SJSA1 (cell line): ENCODE measurements at places on chromosomes 11 and 22.

- H3K27me3 ChIP-seq = no peaks in the 10 kb centered on the region
- no peak overlapping the region for H3K27ac ChIP-seq
- H3K4me3 ChIP-seq = no peak overlapping the region
These were observed 7.9 kb downstream of the SNAP29 start for GRCh38 chr22:20866736-20867135.

GRCh38 chr11:80958361-80958760 is 1517.5 kb upstream of the TENM4 start:
- no peaks in the 10 kb centered on the region for H3K4me1 ChIP-seq
- no peaks in the 10 kb centered on the region for H3K27me3 ChIP-seq

DNA sequence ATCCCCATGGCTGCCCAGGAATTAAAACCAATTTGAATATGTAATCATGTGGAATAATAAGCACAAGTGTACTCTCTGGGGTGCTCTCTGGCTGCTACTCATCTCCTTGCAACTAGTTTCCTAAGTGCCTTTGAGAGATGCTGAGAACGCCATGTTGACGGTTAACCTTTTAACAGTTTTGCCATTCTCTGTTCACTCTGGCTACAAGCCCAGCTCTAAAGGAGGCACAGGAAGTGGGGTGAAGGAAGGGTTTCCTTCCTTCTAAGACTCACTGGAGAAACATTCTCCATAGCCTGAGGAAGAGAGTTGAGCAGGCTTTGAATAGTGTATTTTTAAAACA is 122.0 kb upstream of the ZC3H12C start:
- H3K27ac ChIP-seq = no peak overlapping the region
- H3K27me3 ChIP-seq = no peaks in the 10 kb centered on the region
- H3K36me3 ChIP-seq = no peaks in the 10 kb centered on the region
- no peak overlapping the region for H3K4me3 ChIP-seq
- no peak for DNase-seq
- no peaks in the 10 kb centered on the region for H3K4me1 ChIP-seq

GRCh38 chr22:30749272-30749671 is 54.6 kb downstream of the OSBP2 start:
- H3K4me1 ChIP-seq = no peaks in the 10 kb centered on the region
- DNase-seq = no peak
- no peak overlapping the region for H3K4me3 ChIP-seq
- no peaks in the 10 kb centered on the region for H3K27me3 ChIP-seq
- no peak overlapping the region for H3K27ac ChIP-seq

GRCh38 chr22:25493794-25494193 is 70.7 kb upstream of the GRK3 start:
- H3K4me1 ChIP-seq = no peaks in the 10 kb centered on the region
- H3K27me3 ChIP-seq = peaks cover 44% of the 10 kb centered on the region
- H3K4me3 ChIP-seq = no peak overlapping the region
- H3K27ac ChIP-seq = no peak overlapping the region

DNA sequence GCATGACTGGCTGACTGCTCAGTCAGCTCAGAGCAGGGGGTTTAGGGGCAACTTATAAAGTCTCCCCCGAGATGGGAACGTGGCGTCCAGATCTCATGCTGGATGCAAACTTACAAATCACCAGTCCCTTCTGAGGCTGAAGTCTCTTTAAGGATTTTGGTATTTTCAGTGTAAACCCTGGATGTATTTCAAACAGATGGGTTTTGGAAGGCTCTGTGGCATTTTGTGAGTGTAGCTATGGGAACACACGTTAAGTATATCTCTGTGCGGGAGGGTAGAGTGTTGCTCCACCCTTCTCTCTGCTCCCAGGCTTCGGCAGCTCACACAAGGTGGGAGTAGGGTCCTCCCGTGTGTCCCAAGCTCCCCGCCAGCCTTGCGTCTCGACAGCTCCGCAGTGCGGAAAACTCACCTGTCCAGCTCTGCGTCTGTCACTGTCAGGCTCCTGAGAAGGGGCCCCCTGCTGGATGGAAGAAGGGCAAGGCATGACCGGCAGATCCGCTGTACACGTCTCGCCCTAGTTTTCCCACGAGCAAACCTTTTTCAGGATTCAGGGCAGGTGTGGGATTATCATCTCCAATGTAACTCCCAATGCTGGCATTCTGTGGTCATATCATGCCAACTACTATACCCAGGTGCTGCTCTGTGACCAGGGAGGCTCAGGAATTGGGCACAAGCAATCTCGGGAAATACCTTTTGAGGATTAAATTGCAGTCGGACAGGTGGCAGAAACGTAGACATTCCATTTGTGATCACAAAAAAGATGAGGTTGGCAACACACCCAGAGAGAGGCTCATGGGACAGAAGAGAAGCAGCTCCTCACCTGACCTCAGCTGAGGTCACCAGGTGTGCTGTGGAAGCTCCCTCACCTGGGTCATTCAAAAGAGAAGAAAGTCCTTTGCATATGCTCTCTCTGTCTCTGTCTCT is 313.9 kb upstream of the B3GAT1 start:
- no peak for DNase-seq
- no peaks in the 10 kb centered on the region for H3K4me1 ChIP-seq
- no peaks in the 10 kb centered on the region for H3K36me3 ChIP-seq
- H3K4me3 ChIP-seq = no peak overlapping the region
- H3K27me3 ChIP-seq = no peaks in the 10 kb centered on the region

DNA sequence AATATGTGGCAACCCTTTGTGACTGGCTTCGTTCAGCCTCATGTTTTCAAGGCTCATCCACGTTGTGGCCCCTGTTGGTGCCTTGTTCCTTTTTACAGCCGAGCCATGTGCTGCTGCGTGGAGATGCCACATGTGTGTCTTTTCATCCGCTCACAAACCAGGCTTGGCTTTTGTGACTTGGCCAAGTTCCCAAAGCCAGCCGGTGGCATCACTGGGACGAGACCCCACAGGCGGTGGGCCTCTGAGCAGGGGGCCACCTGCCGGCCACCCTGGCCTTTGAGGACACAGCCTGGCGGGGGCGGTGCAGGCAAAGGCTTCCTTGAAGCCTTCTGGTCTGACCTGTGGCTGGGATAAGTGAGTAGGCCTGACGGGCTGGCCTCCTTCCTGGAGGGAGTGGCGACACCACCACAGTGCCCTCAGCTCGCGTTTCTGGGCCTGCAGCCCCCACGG is 10.5 kb downstream of the GRK2 start:
- DNase-seq = peak; percentile 87
- H3K27ac ChIP-seq = peak overlapping the region; percentile 74
- peaks cover 92% of the 10 kb centered on the region for H3K36me3 ChIP-seq

DNA sequence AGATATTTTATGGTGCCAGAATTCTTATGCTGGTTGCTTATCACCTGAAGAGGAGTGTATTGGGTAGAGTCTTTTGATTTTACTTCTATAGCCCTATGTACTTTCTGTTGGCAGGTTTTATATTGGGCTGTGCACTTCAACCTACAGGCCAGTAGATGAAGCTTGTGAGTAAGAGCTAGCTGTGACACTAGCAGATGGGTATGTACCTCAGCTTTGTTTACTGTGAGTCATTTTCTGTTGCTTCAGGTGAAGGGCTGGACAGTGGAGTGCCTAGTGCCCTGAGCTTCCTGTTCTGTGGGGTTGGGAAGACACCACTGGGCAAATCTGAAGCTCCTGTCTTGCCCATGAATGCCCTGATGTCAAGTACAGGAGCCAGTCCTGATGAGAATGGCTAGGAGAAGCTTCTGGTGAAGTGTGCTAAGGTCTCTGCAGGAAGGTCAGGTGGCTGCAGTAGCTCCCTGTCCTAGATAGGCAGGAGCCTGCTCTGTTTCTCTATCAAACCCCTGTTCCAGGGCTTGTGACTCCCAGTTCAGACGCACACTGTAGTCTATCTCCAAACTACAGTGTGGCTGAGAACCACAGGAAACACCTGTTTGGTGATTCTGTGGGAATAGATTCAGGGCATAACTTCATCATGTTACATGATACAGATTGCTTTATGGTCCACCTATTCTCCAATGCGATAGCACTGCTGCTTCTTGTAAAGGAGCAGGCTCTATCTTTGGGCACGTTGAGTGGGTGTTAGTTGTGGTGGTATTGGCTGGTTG is 755.7 kb downstream of the KCNA4 start:
- H3K27me3 ChIP-seq = no peaks in the 10 kb centered on the region
- H3K27ac ChIP-seq = no peak overlapping the region
- DNase-seq = peak; percentile 6
- H3K4me1 ChIP-seq = no peaks in the 10 kb centered on the region

DNA sequence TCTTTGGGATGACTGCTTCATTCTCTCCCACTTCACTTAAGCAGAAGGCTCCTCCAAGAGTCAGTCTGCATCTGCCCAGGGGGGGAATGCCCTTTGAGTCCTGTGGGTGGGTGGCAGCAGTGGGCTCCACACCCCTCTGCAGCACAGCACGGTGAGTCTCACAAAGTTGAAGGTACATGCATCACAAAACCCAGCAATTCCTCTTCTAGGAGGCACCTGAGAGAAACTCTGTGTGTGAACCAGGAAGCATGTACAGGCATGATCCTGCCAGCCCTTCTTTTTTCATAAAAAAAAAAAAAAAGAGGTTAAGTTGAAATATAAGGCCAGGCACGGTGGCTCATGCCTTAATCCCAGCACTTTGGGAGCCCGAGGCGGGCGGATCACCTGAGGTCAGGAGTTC is 87.2 kb downstream of the MYO18B start:
- H3K4me3 ChIP-seq = no peak overlapping the region
- DNase-seq = no peak
- no peaks in the 10 kb centered on the region for H3K4me1 ChIP-seq

GRCh38 chr11:68439355-68440065 is 21.0 kb upstream of the PPP6R3 start:
- peaks cover 32% of the 10 kb centered on the region for H3K4me1 ChIP-seq
- no peak overlapping the region for H3K27ac ChIP-seq
- H3K4me3 ChIP-seq = no peak overlapping the region

GRCh38 chr22:38110863-38111852 is 674 bp upstream of the BAIAP2L2 start:
- H3K36me3 ChIP-seq = no peaks in the 10 kb centered on the region
- no peak overlapping the region for H3K4me3 ChIP-seq
- H3K4me1 ChIP-seq = peaks cover 11% of the 10 kb centered on the region
- H3K27me3 ChIP-seq = no peaks in the 10 kb centered on the region
- DNase-seq = no peak
- H3K27ac ChIP-seq = no peak overlapping the region
